ENCODE measurements at places on chromosomes 16 and 17.
A peak's percentile ranks its signal among the peaks of the same experiment; 100 is the strongest.

GRCh38 chr16:23950898-23951297 lies 115.1 kb downstream of the PRKCB start:
- DNase-seq: no peak

DNA sequence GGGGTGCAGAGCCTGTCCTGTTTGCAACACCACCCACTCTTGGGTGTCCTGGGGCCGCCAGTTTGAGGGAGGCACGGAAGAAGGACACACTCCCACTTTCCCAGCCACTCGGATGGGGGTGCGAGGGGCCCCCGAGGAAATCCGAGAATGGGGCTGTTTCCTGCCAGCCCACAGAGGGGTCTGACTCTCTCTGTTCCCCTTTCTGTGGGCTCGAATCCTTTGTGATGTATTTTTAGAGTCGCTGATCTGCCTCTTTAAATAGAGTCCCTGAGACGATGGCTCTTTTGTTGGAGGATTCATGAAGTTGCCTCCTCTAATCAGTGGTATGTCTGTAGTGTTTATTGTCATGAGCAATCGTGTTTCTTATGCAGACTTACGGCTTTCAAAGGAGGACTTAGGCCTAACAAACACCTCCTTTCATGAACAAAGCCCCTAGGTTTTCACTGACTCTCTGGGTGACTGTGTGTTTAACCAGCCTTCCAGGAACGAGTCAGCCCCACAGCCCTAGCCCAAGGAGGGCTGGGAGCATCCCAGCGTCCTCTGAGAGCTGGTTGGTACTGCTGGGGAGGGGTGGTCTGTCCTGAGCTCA lies 29.1 kb downstream of the CIBAR2 start:
- peak; percentile 27 for DNase-seq

DNA sequence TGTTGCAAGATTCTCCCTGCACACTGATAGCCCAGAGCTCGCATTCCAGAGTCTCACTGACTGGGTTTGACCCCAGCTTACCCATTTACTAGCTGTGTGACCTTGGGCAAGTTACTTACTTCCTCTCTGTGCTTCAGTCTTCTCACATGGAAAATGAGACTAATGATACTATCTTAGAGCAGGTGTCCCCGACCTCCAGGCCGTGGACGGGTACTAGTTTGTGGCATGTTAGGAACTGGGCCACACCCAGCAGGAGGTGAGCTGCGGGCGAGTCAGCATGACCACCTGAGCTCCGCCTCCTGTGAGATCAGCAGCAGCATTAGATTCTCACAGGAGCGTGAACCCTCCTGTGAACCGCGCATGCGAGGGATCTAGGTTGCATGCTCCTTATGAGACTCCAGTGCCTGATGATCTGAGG lies 15.8 kb downstream of the ANKFY1 start:
- DNase-seq: no peak

GRCh38 chr16:6548507-6548906 lies 784.1 kb upstream of the RBFOX1 start:
- no peak for DNase-seq

- DNase-seq: peak; percentile 71
These were observed 189.4 kb downstream of the RAB11FIP4 start for GRCh38 chr17:31580706-31581490.

DNA sequence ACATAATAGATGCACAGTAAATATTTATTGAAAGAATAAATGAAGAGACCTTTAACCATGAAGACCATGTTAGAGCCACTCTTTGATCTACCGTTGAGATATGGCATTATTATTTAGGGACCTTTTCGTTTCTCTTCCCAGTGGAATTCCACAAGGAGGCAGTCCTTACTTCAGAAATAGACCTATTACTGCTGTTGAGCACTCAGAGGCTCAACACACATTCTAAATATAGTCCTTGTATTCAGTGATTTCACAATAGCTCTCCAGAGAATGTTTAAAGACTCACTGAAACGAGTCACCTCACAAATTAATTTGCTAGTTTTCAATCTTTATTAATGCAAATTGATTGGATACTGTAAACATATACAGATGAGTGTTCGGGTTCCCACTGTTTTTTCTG lies 603.8 kb downstream of the CDH8 start:
- DNase-seq: no peak

GRCh38 chr17:43846221-43846712 lies 709 bp upstream of the CD300LG start:
- peak; percentile 74 for DNase-seq

DNA sequence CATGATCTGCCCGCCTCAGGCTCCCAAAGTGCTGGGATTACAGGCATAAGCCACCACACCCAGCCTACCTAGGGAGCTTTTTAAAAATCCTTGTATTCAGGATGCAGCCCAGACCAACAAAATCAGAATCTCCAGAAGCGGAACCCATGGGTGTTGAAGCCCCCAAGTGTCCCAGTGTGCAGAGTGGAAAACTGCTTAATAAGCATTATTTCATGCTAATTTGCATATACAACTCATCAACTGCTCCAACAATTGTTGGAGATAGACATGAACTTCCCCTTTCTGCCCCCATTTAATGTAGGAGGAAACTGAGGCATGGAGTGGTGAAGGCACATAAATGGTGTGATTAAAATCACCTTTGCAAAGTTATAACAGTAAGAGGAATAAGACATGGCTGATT lies 84.3 kb upstream of the C16orf82 start:
- DNase-seq: no peak

GRCh38 chr17:41167561-41167960 lies 460 bp downstream of the KRTAP4-3 start:
- DNase-seq: no peak

- no peak for DNase-seq
These were observed 15.0 kb upstream of the SLC6A2 start for GRCh38 chr16:55640701-55641327.

GRCh38 chr16:21163576-21163975 lies 5.1 kb downstream of the LDAF1 start:
- DNase-seq: no peak
